Smooth muscle cell of the brain vasculature (primary cell): ENCODE measurements at places on chromosomes 12 and 14.

GRCh38 chr14:93693914-93694313 is 94.4 kb downstream of the PRIMA1 start:
- DNase-seq, result no peak

- DNase-seq, result no peak
Observed at GRCh38 chr14:104940526-104941150, 16.0 kb downstream of the PLD4 start.

- DNase-seq, result no peak
Observed at GRCh38 chr12:66584673-66585072, 94.2 kb downstream of the GRIP1 start.

- no peak for DNase-seq
Observed at GRCh38 chr12:11822081-11822834, 172.8 kb downstream of the ETV6 start.

- no peak for DNase-seq
Observed at GRCh38 chr12:63403256-63403655, 252.3 kb upstream of the AVPR1A start.

DNA sequence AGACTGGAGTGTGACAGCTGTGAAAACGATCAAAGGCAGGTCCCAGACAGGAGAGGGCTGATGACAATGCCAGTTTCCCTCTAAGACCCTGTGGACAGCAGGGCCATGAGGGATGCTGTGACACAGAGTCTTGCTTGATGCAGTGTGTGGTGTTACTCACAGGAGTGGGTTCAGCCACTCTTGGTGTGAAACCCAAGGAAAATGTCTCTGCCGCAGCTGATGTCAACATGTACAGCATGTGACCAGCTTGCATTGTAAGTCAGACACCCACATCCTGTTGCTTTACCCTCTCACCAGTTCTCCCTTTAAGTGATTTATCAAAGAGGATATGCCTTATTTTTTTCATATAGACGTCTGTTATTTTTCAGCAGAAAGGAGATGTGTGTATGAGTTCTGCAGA is 268.6 kb downstream of the BTG1 start:
- no peak for DNase-seq

GRCh38 chr14:61749867-61750266 is 12.4 kb upstream of the SNAPC1 start:
- no peak for DNase-seq

DNA sequence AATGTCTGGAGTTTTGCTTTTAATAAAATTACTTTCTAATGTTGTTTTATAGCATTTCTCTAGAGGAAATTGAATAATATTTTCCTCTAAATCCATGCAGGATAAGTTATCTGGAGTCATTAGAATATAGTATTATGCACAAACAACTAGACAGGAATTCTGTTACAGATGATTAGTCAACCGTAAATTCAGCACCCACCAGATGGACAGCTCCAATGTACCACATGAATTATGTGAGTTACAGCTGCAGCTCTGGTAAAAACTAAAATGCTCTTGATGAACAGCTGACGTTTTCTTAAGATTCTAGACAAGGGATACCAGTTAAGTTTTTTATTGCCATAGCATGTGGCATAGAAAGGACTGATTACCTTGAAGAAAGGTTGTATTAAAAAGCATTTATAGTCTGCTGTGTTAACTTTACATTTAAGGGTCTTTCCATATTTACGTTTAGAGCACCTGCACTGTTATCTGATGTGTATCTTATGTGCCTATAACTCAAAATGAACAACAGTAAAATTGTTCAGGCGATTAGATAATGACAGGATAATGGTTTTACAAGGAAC is 321.4 kb upstream of the LRFN5 start:
- DNase-seq, result no peak

GRCh38 chr12:42084522-42084921 is 60.2 kb downstream of the GXYLT1 start:
- no peak for DNase-seq

GRCh38 chr14:48096897-48097296 is 421.5 kb upstream of the MDGA2 start:
- DNase-seq, result no peak

- no peak for DNase-seq
Observed at GRCh38 chr14:51527073-51527472, 124.6 kb upstream of the FRMD6 start.
